Kidney (tissue), 22 donors: ENCODE measurements at places on chromosomes 2 and 18.

DNA sequence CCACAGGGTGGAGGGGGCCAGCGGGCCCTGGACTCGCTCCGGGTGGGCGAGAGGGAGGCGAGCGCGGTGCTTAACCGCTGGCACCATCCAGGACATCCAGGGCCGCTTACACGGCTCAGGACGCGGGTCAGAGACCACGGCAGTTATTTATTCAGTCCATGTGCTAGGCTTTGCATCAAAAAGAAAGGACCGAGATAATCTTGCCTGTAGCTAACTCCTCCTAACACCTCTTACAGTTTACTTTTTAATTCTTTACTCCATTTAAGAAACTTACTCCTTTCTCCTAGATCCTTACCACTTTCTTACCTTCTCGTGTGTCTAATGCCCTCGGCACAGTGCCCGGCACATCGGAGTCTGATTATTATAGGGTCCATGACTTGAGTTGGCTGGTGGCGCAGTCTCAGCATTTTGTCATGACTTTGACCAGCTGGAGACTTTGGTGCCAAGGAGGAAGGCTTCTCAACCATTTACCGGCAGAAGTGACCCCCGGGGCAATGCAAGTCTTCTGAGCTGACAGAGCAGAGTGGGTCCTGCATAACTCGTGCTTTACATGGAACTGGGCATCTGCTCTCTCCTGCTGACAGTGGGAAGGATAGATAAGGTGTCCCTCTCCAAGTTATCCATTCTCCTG is 503 bp downstream of the ANXA4 start:
- H3K4me1 ChIP-seq, result peaks cover 13% of the 10 kb centered on the region
- peak overlapping the region; percentile 84 for H3K27ac ChIP-seq
- H3K27me3 ChIP-seq, result no peaks in the 10 kb centered on the region
- no peaks in the 10 kb centered on the region for H3K36me3 ChIP-seq
- no peak for DNase-seq
- peak overlapping the region; percentile 75 for H3K4me3 ChIP-seq

DNA sequence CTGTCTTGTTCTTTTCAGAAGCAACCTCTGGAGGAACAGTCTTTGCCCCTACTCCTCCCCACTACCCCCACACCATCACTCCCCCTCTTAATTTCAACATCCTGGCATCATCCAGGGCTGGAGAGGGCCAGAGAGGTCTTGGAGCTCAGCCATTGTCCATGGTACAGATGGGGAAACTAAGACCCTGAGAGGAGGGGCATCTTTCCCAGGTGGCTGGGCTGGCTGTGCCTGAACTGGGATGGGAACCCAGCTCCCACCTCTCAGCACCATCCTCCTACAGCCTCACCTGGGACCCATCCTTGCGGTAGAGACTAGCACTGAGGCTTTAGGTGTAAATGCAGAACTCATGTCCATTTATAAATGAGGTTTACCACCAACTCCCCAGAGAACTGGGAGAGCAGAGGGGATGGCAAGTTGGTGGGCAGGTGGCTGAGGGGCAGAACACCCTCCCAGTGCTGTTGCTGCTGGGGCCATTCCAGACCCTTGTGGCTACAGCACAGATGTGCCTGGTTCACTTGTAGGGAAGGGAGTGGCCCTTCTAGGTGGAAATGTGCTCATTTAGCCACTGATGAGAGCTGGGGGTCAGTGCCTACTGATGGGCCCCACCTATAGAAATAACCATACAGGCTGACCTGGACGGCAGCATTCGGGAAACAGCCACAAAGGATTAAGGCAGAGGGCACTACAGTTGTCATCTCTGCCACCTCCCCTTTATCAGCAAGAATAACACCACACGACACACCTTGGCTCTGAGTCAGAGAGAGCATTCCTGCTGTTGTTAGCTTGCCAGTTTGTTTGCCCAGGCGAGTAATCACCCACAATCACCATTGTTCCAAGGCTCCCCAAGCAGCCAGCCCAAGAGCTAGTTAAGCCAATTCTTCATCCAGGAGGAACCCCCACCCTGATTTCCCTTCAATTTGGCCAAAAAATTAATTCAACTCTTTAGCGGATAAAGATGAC is 2.1 kb downstream of the MLPH start:
- peaks cover 11% of the 10 kb centered on the region for H3K27me3 ChIP-seq
- no peaks in the 10 kb centered on the region for H3K36me3 ChIP-seq
- no peaks in the 10 kb centered on the region for H3K4me1 ChIP-seq
- H3K27ac ChIP-seq, result no peak overlapping the region
- H3K4me3 ChIP-seq, result no peak overlapping the region
- no peak for DNase-seq

DNA sequence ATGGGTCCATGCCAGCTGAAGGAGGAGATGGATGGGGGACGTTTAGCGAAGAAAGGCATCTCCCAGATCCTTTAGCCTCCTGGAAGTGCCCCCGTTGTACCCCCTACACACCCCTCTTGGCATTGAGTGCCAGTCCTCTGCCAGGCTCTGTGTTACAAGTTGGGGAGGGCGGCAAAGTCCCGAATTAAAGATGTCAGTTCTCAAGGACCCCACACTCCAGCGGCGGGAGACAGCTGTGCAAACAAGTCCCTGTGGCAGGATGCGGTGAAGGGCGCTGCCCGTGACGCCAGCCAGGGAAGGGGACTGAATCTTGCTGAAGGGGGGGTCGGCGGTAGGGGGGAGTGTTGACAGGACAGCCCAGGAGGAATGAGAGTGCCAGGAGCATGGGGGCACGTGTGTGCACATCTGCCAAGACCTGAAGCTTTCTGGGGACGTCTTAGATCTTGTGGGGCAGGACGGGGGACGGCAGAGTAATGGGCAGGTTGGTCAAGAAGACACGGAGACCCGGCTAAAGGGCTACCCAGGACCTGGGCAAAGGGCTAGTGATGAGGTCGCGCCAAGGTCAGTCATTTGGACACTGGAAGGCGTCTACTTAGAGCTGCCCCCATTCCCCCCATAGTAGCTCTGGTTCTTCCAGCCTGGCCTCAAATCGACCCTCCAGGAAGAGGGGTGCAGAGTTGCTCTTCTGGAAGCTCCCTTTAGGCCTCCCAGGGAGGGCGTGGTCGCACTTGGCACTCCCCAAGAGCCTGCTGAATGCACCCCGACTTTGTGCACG is 2.8 kb upstream of the CTDSP1 start:
- no peaks in the 10 kb centered on the region for H3K27me3 ChIP-seq
- DNase-seq, result peak; percentile 81
- no peaks in the 10 kb centered on the region for H3K36me3 ChIP-seq
- no peaks in the 10 kb centered on the region for H3K4me1 ChIP-seq
- H3K27ac ChIP-seq, result peak overlapping the region; percentile 99

GRCh38 chr2:239035361-239035814 is 187.5 kb downstream of the TWIST2 start:
- no peaks in the 10 kb centered on the region for H3K27me3 ChIP-seq
- no peaks in the 10 kb centered on the region for H3K36me3 ChIP-seq
- no peak for DNase-seq

- H3K4me1 ChIP-seq, result no peaks in the 10 kb centered on the region
- peak; percentile 21 for DNase-seq
- no peaks in the 10 kb centered on the region for H3K27me3 ChIP-seq
- H3K4me3 ChIP-seq, result no peak overlapping the region
Measured at GRCh38 chr2:182625814-182626213, 90.2 kb upstream of the DNAJC10 start.
